ENCODE measurements at places on chromosomes 6 and 20.

- no peak for DNase-seq
Observed at GRCh38 chr6:7632501-7633290, 42.7 kb downstream of the SNRNP48 start.

GRCh38 chr20:34579191-34579978 lies 20.9 kb downstream of the MAP1LC3A start:
- DNase-seq = no peak

GRCh38 chr20:19322061-19322985 lies 109.9 kb downstream of the SLC24A3 start:
- no peak for DNase-seq

GRCh38 chr20:1418350-1418749 lies 25.5 kb upstream of the FKBP1A start:
- no peak for DNase-seq

GRCh38 chr6:52603000-52603795 lies 26.3 kb upstream of the TRAM2 start:
- DNase-seq = no peak

- no peak for DNase-seq
Observed at GRCh38 chr6:90982051-90982450, 395.2 kb upstream of the MAP3K7 start.

- no peak for DNase-seq
Observed at GRCh38 chr6:138278326-138278725, 60.0 kb upstream of the PBOV1 start.

GRCh38 chr6:71349976-71350615 lies 61.5 kb downstream of the OGFRL1 start:
- DNase-seq = no peak

- no peak for DNase-seq
Observed at GRCh38 chr6:90124874-90125510, 171.7 kb downstream of the BACH2 start.

DNA sequence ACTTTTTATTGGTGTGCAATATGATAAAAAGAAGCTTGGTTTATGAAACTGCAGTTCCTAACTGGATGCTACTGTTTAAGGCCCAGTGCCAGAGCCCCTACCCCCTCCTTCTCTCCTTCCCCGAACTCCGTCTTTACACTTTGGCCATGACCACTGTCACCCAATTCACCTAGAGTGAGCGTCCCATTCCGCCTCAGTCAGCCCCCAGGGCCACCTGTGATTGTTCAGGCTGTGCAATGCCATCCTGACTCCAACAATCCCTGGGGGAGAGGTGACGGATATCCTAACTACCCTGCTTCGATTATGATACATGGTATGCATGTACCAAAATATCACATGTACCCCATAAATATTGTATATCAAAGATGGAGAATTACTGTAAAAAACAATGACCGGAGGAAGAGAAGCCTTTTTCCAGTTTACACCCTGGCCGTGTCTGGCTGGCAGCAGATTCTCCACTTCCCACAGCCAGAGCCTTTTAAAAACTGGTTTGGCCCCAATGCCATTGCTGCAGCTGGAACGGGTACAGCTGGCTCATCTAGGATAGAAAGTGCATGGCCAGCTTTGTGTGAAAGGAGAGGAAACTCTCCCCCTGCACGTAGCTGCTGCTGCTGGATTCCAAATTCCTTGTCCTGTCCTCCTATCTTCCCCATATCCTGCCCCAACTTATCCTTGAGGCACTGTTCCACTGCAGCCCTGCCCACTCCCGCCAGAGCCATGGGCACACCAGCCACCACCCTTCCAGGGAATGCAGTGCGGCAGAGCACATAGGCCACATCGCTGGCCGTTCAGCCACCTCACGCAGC lies 99.7 kb downstream of the JPH2 start:
- no peak for DNase-seq

DNA sequence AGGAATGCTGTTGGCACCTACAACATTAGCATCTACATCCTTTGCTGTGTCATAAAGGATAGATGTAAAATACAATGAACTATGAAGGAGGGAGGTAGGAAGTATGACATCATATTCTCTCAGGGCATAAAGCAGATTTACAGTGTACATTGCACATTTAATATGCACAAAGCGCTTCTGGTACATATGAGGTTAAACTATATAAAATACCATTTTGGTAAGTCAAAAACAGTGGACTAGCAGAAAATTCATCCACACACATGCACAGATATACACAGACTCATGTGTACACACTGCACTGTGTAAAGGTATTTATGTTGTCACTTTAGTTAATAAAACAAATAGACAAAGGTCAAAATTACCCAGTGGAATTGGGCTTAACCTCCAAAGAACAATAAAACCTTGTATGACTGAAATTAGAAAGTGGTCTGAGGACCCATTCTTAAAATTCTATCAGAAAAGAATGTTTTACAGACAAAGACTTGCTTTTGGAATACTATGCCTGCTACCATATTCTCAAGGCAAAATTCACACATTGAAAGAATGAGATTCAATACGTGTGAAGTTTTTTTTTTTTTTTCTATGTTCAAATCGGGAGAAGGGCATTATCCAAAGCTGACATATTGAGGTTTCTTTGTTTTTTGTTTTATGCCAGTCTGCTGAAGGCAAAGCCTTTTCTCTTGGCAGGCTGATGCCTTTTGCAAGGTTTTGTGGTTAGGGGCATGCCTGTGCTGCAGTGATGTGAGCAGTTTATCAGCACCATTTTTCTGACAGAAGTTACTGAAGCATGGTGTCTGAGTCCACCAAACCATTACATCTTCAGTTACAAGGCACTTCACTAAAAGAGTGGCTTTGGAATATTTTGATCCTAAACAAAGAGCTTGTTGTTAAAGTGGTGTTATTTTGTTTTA lies 199.0 kb downstream of the PLCB1 start:
- no peak for DNase-seq

- DNase-seq = peak; percentile 86
Observed at GRCh38 chr6:7140631-7141378, 33.0 kb downstream of the RREB1 start.

DNA sequence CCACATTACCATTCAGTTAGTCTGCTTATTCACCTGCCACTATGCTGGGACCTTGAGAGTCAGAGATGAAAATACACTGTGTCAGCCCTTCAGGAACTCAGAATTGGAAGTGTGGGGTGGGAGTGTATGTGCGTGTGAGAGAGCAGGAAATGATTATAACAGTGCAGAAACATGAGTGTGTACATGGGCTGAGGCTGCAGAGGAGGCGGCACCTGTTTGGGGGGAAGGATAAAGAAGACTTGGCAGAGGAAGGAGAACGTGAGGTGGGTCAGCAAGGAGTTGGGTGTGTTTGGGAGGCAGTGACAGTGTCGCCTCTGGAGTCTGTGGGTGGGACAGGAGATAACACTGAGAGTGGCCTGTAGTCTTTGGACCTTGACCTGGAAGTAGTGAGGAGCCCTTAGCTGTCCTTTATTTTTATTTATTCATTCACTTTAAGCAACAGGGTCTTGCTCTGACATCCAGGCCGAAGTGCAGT lies 3.1 kb downstream of the CHMP4B start:
- DNase-seq = no peak

GRCh38 chr6:81929828-81930227 lies 177.3 kb upstream of the TENT5A start:
- DNase-seq = no peak

- DNase-seq = no peak
Observed at GRCh38 chr20:1669304-1669703, 11.7 kb upstream of the SIRPG start.

DNA sequence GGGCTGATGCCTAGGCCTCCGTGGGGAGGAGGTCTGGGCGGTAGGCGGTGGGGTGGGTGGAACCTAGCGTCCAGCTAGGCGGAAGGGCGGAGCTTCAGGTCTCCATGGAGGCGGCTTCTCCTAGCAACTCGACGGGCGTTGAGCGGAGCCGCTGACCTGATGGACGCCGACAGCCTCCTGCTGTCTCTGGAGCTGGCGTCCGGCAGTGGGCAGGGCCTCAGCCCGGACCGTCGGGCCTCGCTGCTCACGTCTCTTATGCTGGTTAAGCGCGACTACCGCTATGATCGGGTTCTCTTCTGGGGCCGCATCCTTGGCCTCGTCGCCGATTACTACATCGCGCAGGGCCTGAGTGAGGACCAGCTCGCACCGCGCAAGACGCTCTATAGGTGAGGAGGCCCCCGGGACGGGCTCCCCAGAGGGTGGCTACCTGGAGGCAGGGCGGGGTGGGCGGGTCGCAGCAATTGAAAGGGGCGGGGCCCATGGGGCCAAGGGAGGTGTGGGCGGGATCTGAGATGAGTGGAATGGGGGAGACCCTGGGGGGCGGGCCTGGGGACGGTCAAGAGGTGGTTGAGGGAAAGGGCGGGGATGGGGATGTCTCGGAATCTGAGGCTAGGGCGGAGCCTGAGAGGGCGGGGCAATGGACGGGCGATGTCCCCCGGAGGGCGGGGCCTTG lies at the start of gene RSPH9:
Gene RSPH9 (plus strand): TSS at position 97 of the 673 bp plus-strand sequence. CDS start 63 bp downstream, at position 160.
- peak; percentile 72 for DNase-seq

- DNase-seq = no peak
Observed at GRCh38 chr6:3031857-3032640, 32.4 kb downstream of the NQO2 start.

GRCh38 chr6:15368186-15368585 lies 122.3 kb downstream of the JARID2 start:
- DNase-seq = no peak

GRCh38 chr6:63353286-63353630 lies 33.5 kb upstream of the LGSN start:
- DNase-seq = no peak

- no peak for DNase-seq
Observed at GRCh38 chr6:115643762-115644161, 416.9 kb downstream of the FRK start.

DNA sequence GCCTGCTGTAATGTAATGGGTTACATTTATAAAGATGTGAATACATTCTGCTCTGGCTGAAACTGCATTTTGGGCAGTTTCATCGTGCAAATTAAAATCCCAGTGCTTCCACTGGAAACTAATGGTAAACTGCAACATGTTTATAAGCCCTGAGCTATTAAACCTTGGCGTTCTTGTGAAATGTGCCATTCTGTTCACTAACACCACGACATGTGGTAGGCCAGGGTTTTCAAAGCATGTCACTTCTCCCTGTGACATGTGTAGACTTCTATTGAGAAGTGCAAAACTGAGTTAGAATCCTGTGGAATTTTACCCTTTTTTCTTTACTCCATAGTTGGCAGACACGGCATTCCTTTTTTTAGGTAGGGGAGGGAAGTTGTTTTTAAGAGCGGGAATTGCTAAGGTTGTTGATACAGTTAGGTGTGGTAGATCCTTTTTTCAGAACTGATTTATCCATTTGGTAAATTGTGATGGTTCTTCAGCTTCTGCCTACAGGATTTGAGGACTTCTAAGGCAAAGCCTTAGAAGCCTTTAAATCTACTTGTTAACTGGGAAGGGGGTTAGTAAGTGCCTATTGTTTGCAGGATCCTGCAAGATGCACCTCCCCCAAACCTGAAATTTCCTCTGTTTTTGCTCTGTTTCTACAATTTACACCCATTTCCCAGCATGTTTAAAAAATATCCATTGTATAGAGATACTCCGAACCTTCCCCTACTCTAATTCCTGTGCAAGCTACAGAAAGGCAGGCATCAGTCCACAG lies 4.2 kb downstream of the SASH1 start:
- no peak for DNase-seq

DNA sequence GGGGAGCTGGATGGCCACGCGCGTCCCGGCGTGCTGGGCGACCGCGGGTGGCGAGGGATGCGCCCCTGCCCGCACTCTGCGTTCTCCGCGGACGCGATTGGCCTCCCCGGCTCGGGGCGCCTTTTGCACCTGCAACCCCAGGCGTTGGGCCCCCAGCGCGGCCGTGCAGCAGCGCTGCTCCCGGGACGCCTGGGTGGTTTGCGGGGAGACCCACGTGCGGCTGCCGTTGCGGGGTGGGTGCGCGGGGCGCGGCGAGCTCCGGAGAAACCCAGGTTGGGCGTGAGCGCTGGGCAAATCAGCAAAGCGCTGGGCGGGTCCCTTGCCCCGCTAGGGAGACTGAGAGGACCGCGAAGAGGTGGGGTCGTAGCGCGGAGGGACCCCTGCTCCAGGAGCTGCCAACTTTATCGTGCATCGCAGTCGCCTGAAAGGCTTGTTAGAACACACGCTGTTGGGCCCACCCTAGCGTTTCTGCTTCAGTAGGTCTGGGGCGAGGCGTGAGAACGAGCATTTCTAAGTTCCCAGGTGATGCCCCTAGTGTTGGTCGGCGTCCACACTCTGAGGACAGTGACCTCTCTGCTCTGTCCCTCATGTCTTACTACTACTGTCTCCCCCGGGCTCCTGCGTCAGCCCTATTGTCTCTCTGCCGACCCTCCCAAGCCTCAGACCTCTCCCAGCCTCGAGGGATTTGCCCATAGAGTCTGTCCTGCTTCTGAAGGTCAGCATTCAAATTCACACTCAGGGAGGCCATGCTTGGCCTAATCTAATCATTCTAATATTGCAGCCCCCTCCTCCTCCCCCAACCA lies 538 bp upstream of the ZFP64 start:
- peak; percentile 86 for DNase-seq

- DNase-seq = no peak
Observed at GRCh38 chr20:58223358-58223941, 5.0 kb downstream of the ANKRD60 start.

DNA sequence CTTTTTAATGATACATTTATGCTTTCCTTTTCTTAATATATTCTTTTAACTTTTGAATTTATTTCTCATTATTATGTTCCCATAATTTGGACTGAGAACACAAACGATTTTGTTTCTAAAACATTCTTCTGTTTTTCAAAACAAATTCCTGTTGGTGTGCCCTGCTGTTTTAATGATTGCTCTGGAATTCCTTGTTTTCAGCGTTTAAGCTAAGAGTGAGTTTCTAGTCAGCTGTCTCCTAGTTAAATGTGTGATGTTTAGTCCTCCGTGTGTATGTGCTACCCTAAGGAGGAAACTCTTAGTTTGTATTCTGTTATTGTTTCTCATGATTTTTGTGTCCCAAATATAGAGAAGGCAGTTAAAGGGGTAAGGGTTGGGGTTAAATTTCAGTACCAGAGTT lies 306.1 kb upstream of the RGS17 start:
- DNase-seq = no peak

GRCh38 chr20:22404419-22405170 lies 179.8 kb downstream of the FOXA2 start:
- DNase-seq = no peak

DNA sequence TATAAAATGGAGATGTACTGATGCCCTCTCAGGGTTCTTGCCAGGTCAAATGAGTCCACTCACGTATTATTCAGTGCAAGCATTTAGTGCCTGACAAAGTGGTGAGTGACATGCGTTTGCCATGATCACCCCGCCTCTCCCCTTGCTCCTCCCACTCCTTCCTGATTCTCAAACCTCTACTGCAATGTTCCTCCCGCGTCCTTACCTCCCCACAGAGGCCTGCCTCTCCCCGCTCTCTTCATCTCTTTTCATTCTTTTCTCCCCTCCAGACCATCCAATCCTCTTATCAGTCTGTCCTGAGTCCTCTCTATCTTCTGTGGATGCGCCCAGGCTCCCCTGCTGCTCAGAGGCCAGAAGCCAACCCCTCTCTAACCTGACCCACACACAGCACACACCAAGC lies 40.7 kb downstream of the KCNK5 start:
- no peak for DNase-seq

All from activated naive CD8-positive, alpha-beta T cell treated with anti-CD3 and anti-CD28 coated beads, Interleukin-2, amount 10 ng/mL, durations not matched to agents 7 days and 5 days (primary cell).